NCI-H1436 treated with DMSO at 0.1 percent for 48 hours (cell line): ENCODE measurements at places on chromosomes 12 and 14.

GRCh38 chr14:36974985-36975384 is 197.4 kb downstream of the SLC25A21 start:
- no peak for DNase-seq

- DNase-seq: no peak
These were observed 195.5 kb upstream of the BTG1 start for GRCh38 chr12:92341065-92341668.

GRCh38 chr14:65972346-65972870 is 513.8 kb upstream of the CCDC196 start:
- no peak for DNase-seq

- no peak for DNase-seq
These were observed 502 bp downstream of the SMARCD1 start for GRCh38 chr12:50085615-50086072.

- no peak for DNase-seq
These were observed 799 bp downstream of the ZNF219 start for GRCh38 chr14:21097636-21098075.

DNA sequence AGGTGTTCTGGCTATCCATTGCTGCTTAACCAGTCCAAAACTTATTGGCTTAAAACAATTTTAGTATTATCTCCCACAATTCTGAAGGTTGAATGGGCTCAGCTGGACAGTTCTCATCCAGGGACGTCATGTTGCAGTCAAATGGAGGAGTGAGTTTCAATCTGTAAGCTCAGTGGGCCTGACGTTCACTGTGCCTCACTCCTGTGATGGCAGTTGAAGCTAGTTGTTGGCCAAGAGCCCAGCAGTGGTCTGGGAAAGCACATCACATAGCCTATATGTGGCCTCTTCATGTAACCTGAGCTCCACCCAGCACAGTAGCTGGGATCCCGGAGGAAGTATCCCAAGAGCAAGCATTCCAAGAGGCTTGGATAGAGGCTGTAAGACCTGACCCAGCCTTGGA is 40.6 kb upstream of the CDKN3 start:
- no peak for DNase-seq

DNA sequence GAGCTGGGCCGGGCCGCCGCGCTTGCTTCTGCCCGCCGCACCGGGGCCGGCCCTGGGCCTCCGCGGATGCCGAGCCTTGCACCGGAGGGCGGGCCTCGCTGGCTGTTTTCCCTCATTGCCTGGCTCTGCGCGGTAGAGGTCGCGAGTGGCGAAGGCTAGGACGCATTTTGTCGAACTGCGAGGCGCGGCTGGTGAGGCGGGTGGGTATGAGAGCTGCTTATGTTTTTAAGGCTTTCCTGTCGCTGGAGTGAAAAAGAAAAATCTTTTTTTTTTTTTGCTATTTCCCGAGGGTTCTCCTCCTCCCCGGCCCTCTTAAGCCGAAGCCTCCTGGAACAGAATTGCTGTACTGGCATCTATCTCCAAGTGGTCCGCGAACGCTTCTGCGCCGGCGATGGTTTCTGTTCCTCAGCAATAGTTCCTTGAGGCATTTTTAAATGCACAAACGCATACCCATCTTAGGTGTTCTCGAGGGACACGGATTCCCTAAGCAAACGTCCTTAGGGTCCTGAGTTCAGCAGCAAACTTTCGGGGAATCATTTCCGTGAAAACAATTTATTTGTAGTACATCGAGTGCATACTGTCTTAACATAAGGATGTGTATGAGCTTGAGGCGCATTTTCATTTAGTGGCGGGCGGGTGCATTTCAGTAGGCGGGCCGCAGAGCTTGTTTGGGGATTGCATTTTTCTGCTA is 631 bp downstream of the RESF1 start:
- DNase-seq: no peak

DNA sequence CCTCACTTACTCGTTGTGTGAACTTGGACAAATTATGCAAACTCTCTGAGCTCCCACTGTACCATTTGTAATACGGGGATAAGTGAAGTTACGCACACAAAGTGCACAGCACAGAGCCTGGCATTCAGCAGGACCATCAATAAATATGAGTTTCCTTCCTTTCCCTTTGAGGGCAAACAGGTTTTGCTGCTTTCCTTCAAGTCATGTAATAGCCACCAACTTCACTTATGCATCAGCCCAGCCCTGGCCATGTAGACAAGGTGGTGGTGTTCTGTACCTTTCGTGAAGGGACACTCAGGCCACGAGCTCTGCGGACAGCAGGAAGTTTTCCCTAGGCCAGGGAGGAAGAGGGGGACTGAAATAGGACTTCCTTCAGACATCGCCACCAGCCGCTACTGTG is 272.7 kb downstream of the CACNA1C start:
- peak; percentile 23 for DNase-seq

GRCh38 chr14:59629444-59630287 is 53.1 kb upstream of the CCDC175 start:
- no peak for DNase-seq

DNA sequence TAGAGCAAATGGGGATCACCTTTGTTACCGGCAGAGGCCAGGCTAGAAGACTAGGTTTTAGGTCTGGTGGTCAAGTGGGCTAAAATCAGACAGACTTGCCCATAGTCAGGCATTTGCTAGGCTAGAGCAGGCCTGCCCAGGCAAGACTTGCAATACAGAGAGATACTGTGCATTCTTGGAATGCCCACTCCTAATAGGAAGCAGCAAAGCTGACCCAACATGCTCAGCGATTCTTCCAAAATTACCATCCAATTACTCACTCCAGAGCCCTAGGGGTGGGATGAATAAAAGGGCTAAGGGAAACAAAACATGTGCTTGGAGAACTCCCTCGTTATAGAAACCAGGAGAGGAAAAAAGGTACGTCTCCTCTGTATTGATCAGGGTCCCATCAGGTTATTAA is 187.8 kb upstream of the AMIGO2 start:
- no peak for DNase-seq

GRCh38 chr14:76467711-76468155 is 91.8 kb downstream of the ESRRB start:
- no peak for DNase-seq

DNA sequence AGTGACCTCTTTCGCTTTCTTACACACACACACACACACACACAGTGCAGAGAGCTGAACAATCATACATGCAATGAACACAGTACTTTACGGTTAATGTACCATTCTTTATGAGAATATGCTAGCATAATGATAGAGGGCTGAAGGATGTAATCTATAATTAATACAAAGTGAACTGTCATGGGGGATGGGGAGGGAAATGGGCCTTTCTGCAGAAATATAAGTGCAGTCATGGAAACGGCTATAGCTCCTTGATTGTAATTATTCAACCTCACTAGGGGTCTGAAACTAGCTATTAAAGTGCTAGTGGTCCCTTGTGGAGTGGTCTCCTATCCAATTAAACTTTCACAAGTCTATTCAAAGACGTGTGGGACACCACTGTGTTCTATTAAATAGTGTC is 443.2 kb upstream of the FOXG1 start:
- DNase-seq: no peak

DNA sequence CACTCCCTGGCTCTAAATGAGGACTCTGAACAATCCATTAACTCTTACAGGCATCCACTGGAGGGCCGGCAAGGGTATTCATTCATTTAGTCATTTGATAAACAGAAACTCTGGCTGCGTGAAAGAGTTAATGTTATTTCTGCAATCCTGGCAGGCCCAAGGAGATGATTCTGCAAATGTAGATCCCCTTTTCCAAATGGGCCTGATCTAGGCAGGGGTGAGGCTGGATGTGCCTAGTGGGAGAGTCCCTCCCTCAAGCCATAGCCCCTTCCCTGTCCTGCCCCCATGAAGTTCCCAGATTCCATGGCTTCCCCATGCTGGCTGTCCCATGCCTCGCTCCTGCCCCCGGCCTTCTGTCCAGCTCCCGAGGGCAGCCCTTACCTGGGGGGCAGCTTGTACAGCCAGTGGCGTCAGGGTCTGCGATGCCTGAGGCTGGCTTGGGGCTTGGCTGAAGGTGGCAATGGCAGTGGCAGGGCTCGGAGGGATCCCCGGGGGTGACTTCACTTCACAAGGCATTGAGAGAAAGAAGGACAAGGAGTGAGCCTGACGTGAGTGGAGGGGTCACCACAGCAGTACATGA is 18.4 kb downstream of the POU6F1 start:
- DNase-seq: no peak

- DNase-seq: no peak
These were observed 36.5 kb downstream of the ACADS start for GRCh38 chr12:120762086-120762485.

- no peak for DNase-seq
These were observed 2.0 kb upstream of the CPNE8 start for GRCh38 chr12:38907201-38907923.

- DNase-seq: no peak
These were observed 20.5 kb downstream of the ZBTB42 start for GRCh38 chr14:104821229-104821945.

DNA sequence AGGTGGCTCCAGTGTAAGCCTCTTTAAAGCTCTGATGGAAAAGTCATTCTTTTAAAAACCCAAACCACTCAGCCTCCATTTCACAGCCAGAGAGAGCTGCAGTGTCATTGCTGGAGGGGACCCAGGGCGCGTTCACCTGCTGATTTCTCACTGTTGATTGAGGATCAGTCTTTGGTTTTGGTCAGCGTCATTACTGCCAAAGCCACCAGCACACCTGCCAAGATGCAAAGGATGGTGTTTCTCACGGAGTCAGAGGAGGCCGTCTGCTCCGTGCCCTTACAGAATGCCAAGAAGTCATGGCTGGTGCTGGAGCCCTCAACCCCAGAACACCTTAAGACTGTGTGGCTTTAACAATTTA is 32.8 kb upstream of the BATF start:
- DNase-seq: no peak

GRCh38 chr14:91899213-91899612 is 31.9 kb upstream of the TC2N start:
- no peak for DNase-seq
